ENCODE measurements at places on chromosomes 2 and 18. TPM values are rescaled to one million over a fixed set of nuclear protein-coding genes. Genes with fewer than 3 reads are reported as not detected.

DNA sequence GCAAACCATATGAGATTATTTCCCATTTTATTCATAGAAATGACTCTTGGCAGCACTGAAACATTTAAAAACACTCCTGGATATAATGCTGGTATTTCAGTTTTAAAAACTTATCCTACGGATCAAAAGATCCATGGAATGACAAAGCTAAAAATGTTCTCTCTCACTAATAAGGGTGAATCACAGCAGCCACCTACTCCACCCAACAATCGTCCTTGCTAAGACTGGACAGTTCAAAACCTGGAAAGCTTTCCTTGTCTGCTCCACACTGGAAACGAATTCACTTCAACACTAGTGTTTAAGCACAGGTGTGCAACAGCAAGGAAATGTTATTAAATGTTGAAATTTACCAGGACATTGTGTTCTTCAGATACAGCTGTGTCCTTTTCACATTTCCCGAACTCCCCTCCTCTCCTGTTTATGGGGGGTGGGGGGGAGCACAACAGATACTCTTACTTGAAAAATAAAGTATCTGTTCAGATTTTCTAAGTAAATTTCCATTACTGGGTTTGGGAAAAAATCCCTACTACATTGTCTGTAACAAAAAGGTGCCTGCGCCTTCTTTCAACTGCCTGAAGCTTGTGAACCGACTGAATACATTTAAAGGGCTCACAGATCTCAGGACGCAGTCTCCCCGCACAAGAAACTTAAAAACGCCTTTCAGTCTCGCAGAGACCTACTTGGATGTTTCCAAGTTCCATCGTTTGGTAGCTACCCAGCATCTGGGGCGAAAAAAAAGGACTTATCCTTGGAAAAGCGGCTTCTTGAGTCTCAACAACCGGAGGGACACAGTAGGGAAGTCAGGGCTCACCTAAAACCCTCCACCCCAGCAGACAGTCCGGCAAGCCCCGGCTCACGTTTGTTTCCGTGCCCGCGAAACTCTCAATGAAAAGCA is 1.3 kb downstream of the YWHAQ start:
- H3K4me1 ChIP-seq: peaks cover 38% of the 10 kb centered on the region
- peak overlapping the region; percentile 74 for H3K4me3 ChIP-seq
- H3K36me3 ChIP-seq: peaks cover 55% of the 10 kb centered on the region
- peak overlapping the region; percentile 93 for H3K27ac ChIP-seq
- H3K27me3 ChIP-seq: no peaks in the 10 kb centered on the region

DNA sequence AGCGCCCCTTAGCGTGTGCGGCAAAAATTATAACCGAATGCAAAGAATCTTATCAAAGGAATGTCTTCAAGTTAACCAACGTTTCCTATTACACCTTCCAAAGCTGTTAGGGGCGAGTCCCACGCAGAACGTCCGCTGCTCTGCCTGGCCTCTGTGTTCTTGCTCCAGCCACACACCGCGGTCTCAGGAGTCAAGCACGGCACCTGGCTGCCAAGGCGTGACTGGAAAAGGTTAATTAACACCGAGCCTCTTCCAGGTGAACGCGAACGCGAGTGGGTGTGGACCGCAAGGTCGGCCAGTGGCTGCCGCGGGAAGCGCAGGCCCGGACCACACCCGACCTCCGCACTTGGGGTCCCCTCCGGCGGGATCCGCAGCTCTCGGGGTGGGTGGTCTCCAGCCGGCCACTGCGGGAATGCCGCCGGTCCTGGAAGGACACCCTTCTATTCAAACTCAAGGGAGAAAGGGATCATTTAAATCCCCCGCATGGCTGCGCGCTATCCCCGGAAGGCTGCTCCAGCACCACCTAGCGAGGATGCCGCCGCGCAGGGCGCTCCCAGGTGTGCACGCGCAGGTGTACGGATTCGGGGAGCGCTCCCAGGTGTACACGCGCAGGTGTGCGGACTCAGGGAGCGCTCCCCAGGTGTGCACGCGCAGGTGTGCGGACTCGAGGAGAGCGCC is 830 bp downstream of the CYB5A start:
- H3K4me3 ChIP-seq: peak overlapping the region; percentile 60
- no peak for DNase-seq
- H3K27me3 ChIP-seq: no peaks in the 10 kb centered on the region

GRCh38 chr2:196088203-196088602 is 19.6 kb upstream of the DNAH7 start:
- H3K27me3 ChIP-seq: no peaks in the 10 kb centered on the region
- H3K27ac ChIP-seq: no peak overlapping the region
- DNase-seq: no peak
- no peaks in the 10 kb centered on the region for H3K4me1 ChIP-seq
- H3K4me3 ChIP-seq: no peak overlapping the region

GRCh38 chr2:235827585-235827992 is 333.7 kb downstream of the AGAP1 start:
- 0 out of 2 replicates have a peak, but pooled peaks cover 3% of the 10 kb centered on the region for H3K4me1 ChIP-seq
- no peaks in the 10 kb centered on the region for H3K27me3 ChIP-seq
- H3K27ac ChIP-seq: no peak overlapping the region
- H3K36me3 ChIP-seq: peaks cover 33% of the 10 kb centered on the region
- no peak overlapping the region for H3K4me3 ChIP-seq
- no peak for DNase-seq

DNA sequence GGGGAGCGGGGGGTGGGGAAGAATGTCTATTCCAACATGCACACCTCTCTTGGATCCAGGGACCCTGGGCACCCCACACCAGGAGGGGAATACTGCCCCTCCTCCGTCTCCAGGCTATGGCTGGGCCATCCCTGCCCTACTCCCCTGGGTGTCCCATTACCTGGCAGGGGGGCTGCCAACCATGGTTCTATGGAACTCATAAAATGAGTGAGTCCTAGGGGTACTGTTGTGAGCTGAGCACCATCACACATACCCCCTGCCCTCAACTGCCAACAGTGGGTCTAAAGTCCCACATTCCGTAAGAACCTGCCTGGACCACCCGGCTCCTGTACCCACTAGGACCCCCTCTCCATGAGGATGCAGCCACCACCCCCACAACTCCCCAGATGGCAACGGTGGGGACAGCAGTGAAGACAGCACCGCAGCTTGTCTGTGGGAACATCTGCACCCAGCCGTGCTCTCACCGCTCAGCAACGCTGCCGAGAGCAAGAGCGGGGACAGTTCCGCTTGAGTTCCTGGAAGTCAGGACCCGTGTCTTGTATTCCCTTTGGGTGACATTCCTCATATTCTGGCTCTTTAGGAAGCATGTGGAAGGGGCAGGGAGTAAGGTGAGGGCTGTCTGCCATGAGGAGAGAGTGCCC is 41.5 kb downstream of the BIN1 start:
- no peak for DNase-seq
- H3K36me3 ChIP-seq: peaks cover 46% of the 10 kb centered on the region
- H3K27ac ChIP-seq: peak overlapping the region; percentile 67
- H3K4me3 ChIP-seq: no peak overlapping the region
- no peaks in the 10 kb centered on the region for H3K27me3 ChIP-seq
- peaks cover 46% of the 10 kb centered on the region for H3K4me1 ChIP-seq

DNA sequence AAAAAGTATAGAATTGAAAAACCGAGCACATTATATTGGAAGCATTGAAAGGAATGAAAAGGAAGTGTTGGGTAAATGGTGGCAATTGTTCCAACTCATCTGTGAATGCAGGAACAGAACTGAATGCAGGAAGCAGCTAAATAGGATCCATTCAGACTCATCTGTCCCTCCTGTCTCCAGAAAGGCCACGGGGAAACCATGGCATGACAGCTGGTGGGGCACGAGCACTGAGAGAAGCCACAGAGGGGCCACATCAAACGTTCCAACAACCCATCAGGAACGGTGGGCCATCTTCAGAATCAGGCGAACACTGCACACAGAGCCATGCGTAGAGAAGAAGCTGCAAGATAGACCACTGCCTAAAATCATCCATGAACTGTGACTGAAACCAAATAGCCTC is 138.5 kb upstream of the SLC35G4 start:
- H3K4me3 ChIP-seq: no peak overlapping the region
- DNase-seq: no peak
- H3K27me3 ChIP-seq: no peaks in the 10 kb centered on the region
- H3K36me3 ChIP-seq: no peaks in the 10 kb centered on the region

- H3K27me3 ChIP-seq: no peaks in the 10 kb centered on the region
- peak overlapping the region; percentile 62 for H3K27ac ChIP-seq
- H3K4me3 ChIP-seq: peak overlapping the region; percentile 2
- DNase-seq: no peak
- peaks cover 55% of the 10 kb centered on the region for H3K4me1 ChIP-seq
- peaks cover 4% of the 10 kb centered on the region for H3K36me3 ChIP-seq
These were observed 3.0 kb downstream of the CYB5A start for GRCh38 chr18:74288730-74289129.

GRCh38 chr2:79916285-79916684 is 388.3 kb downstream of the LRRTM1 start:
- H3K27me3 ChIP-seq: no peaks in the 10 kb centered on the region
- no peaks in the 10 kb centered on the region for H3K36me3 ChIP-seq
- DNase-seq: no peak
- H3K27ac ChIP-seq: no peak overlapping the region
- H3K4me3 ChIP-seq: no peak overlapping the region

PSMA8 gene
- not detected for total RNA-seq

PSTPIP2 gene
- total RNA-seq: 6.8 TPM

GRCh38 chr2:239258248-239258647 is 142.6 kb downstream of the HDAC4 start:
- H3K36me3 ChIP-seq: no peaks in the 10 kb centered on the region
- no peak overlapping the region for H3K4me3 ChIP-seq
- no peaks in the 10 kb centered on the region for H3K27me3 ChIP-seq
- H3K27ac ChIP-seq: peak overlapping the region; percentile 70
- peaks cover 29% of the 10 kb centered on the region for H3K4me1 ChIP-seq
- DNase-seq: no peak

CACNB4 gene
- total RNA-seq: not detected

DNA sequence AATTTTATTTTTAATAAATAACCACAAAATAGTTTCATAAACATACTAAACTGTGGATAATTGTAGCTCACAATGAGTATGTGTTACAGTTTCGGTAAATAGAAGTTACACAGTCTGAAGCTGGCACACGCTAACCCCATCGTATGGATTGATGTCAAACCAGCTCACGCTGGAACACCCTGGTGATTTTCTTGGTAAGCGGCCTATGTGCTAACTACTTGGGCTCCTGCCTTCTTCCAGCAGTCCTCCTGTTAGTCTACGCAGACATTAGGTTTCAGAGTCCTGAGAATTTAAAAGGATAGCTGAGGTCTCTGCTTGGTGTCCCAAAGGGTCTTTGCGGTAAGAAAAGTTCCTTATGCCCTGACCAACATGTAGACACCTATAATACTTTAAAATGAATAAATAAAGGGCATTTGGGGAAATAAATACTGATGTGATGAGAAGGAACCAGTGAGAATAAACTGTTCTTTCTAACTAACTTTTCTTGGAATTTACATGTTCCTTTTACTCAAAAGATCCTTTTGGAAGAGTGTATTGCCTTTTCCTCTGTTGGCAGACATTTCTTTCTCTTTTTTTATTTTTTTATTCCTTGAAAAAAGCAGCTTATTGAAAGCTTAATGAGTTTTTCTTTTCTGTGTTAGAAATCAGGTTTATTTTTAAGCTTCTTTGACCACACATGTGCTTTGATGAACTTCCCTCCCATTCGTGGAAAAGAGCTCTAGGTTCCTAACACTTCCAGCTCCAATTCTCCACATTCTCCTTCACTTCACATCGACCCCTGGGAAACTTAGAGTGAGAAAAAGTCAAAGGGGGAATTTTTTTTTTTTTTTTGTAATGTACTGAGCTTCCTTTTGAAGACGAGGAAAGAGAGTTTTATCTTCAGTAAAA is 322.2 kb downstream of the IRS1 start:
- no peak for DNase-seq
- H3K4me1 ChIP-seq: peaks cover 69% of the 10 kb centered on the region
- H3K36me3 ChIP-seq: no peaks in the 10 kb centered on the region
- H3K27me3 ChIP-seq: no peaks in the 10 kb centered on the region
- peak overlapping the region; percentile 99 for H3K27ac ChIP-seq

ME2 gene
- total RNA-seq: 49.2 TPM

- no peaks in the 10 kb centered on the region for H3K27me3 ChIP-seq
- H3K36me3 ChIP-seq: no peaks in the 10 kb centered on the region
- DNase-seq: peak; percentile 55
- H3K27ac ChIP-seq: peak overlapping the region; percentile 61
- no peak overlapping the region for H3K4me3 ChIP-seq
These were observed 677.6 kb upstream of the ID2 start for GRCh38 chr2:8004250-8004681.

GRCh38 chr2:54915101-54915500 is 135.2 kb downstream of the RTN4 start:
- H3K27me3 ChIP-seq: no peaks in the 10 kb centered on the region
- DNase-seq: no peak
- no peaks in the 10 kb centered on the region for H3K4me1 ChIP-seq
- no peak overlapping the region for H3K27ac ChIP-seq
- H3K4me3 ChIP-seq: no peak overlapping the region
- no peaks in the 10 kb centered on the region for H3K36me3 ChIP-seq

PHOSPHO2 gene
- total RNA-seq: 1.9 TPM

GRCh38 chr2:150034665-150035064 is 447.1 kb upstream of the MMADHC start:
- no peaks in the 10 kb centered on the region for H3K27me3 ChIP-seq
- no peak overlapping the region for H3K27ac ChIP-seq
- no peak overlapping the region for H3K4me3 ChIP-seq
- H3K36me3 ChIP-seq: no peaks in the 10 kb centered on the region

UGT1A10 gene
- not detected for total RNA-seq

DNA sequence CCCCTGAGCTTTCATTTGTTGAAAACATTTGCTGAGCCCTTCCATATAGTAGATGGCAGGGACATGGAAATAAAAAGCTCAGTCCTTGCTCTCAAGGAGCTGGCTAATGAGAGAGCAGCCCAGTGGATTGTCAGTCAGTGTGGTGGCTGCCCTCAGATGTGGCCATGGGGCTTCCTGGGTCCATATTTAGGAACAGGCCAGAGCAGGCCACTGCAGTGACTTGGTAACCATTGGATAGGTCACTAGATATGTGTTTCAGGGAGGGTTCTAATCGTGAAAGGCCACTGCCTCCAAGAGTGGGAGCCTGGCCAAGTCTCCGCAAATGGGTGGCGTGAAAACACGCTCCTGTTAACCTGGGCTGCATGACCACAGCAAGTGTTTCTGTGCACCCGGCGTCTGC is 37.4 kb downstream of the NPAS2 start:
- peaks cover 24% of the 10 kb centered on the region for H3K4me1 ChIP-seq
- no peaks in the 10 kb centered on the region for H3K36me3 ChIP-seq

DNA sequence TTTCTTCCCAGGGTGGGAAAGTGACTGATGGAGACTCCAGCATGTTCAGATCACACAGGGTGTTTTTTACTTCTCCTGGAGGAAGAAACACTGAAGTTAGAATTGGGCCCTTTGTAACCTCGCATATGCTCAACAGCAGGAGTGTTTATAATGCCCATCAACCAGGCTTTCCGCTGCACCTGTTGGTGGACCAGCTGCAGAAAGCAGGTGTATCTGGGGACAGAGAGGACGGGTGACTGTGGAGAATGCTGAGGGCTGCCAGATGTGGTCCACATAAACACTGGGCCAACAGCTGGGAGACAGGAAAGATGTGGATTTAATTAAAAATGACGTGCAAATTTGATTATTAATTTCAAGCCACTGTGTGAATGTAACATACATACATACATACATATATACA is 335.5 kb upstream of the SPRED2 start:
- H3K4me1 ChIP-seq: no peaks in the 10 kb centered on the region
- no peak overlapping the region for H3K4me3 ChIP-seq
- H3K36me3 ChIP-seq: no peaks in the 10 kb centered on the region

- H3K4me1 ChIP-seq: no peaks in the 10 kb centered on the region
- H3K27me3 ChIP-seq: no peaks in the 10 kb centered on the region
- no peak for DNase-seq
- peaks cover 33% of the 10 kb centered on the region for H3K36me3 ChIP-seq
These were observed 38.9 kb downstream of the DHX57 start for GRCh38 chr2:38836791-38837190.

TSPYL6 gene
- total RNA-seq: not detected
